ENCODE measurements at places on chromosomes 11 and 22.

GRCh38 chr22:22094921-22095320 lies 112.3 kb upstream of the TOP3B start:
- DNase-seq, result no peak

GRCh38 chr11:15929371-15929901 lies 426.9 kb downstream of the SOX6 start:
- DNase-seq, result no peak

GRCh38 chr11:122741613-122742300 lies 86.2 kb downstream of the UBASH3B start:
- DNase-seq, result no peak

DNA sequence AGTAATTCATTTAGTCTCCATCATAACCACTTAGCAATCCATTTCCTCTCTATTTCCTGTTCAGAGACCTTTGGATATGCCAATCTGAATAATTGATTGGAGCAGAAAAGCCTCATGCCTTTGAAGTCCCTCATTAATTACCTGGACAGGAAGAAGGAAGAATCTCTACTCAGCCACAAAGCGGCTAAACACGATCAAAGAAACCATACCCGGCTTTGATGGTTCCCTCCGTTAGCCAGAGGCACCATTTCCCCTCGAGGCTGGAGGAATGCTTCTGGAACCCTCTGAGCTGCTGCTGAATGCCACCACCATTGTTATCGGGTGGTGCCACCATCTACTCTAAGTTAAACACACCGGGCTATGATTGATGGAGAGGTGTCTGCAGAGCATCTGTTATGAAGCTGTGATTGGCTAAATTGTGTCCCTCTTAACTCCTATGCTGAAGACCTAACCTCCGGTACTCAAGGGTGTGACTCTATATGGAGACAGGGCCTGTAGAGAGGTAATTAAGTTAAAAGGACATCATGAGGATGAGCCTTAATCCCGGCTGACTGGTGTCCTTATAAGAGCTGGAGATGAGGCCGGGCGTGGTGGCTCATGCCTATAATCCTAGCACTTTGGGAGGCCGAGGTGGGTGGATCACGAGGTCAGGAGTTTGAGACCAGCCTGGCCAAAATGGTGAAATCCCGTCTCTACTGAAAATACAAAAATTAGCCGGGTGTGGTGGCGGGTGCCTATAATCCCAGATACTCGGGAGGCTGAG lies 168.6 kb downstream of the CTTN start:
- DNase-seq, result no peak

GRCh38 chr22:34437140-34437539 lies 516.9 kb upstream of the LARGE1 start:
- DNase-seq, result no peak

GRCh38 chr11:111555255-111555654 lies 14.7 kb downstream of the LAYN start:
- no peak for DNase-seq

- DNase-seq, result no peak
Observed at GRCh38 chr11:101255036-101255435, 125.4 kb upstream of the PGR start.
